Kidney glomerular epithelial cell (primary cell): ENCODE measurements at places on chromosomes 5 and 9.

DNA sequence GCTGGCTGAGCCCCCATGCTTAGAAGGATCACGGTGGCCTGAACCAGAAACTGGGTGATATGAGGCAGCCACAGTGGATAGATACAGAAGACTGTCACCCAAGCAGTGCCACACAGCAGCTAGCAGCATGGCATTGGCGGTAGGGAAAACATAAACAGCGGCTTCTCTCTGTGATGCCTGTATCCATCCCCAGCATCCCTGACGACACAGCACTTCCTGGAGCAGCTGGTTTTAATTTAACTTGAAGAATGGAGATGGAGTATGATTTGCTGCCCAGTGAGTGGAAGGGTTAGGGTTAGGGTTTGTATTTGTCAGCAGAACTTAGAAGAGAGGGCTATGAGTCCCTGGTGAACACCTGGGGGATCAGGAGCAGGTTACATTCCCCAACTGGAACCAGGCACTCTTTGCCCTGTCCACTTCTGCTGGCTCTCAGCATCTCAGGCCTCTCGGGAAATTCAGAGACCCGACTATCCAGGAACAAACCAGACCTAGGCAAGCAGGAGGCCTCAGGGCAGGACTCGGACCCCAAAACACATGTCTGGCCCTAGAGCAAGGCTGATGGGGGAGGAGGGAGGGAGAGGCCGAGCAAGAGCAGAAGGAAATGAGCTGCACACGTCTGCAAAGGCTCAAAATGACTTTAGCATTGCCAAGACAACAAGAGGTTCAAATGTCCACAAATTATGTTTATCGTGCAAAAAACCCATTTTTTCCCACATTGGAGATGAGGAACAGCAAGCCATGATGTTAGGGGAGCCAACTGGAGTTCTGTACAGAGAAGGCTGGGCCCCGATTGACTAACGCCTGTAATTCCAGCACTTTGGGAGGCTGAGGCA, 6.5 kb upstream of the GGTA1 start:
- DNase-seq = no peak

DNA sequence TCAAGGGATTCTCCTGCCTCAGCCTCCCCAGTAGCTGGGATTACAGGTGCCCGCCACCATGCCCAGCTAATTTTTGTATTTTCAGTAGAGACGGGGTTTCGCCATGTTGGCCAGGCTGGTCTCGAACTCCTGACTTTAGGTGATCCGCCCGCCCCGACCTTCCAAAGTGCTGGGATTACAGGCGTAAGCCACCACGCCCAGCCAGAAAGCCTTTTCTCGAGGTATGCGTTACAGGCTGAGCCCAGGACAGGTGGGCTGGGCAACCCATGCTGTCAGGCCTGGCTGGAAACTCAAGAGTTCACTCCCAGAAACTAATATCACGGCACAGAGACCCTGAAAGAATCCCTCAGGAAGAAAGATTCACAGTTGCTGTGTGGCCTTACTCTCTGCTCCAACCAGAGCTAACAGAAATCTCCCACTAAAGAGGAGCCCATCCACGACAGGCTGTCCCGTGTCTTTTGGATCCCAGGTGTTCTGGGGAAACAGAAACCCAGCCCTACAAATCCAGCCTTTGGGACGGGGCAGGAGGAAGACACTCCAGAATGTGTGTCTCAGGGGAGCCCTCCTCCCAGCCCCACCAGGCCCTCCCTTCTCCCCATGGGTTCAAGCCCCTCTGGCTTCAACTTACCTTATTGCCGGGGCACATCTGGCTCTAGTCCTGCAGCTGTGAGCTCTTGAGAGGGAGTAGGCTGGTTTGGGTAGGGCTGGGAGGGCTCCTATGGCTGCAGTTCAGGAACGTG, 400 bp downstream of the TIFAB start:
- no peak for DNase-seq

- DNase-seq = no peak
Measured at GRCh38 chr9:134752471-134753168, 111.0 kb downstream of the COL5A1 start.

GRCh38 chr9:91047993-91048607, 246.5 kb downstream of the SYK start:
- DNase-seq = peak; percentile 57

GRCh38 chr9:89779405-89780203, 174.8 kb downstream of the GADD45G start:
- no peak for DNase-seq

DNA sequence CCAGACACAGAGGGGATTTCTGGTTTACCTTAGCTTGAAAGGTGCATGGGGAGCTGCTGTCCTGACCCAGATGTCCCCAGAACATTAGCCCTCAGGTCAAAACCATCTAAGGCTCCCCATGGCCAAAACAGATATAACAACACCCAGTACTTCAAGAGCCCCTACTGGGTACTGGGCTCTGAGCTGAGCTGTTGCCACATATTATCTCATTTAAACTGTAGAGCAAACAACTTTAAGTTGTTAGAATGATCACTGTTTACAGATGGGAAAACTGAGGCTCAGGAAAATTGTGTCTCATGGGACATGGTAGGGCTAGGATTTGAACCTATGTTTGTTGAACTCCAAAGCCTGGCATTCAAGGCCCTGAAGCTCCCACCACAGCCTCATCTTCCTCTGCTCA, 20.6 kb upstream of the SLC25A51 start:
- no peak for DNase-seq

DNA sequence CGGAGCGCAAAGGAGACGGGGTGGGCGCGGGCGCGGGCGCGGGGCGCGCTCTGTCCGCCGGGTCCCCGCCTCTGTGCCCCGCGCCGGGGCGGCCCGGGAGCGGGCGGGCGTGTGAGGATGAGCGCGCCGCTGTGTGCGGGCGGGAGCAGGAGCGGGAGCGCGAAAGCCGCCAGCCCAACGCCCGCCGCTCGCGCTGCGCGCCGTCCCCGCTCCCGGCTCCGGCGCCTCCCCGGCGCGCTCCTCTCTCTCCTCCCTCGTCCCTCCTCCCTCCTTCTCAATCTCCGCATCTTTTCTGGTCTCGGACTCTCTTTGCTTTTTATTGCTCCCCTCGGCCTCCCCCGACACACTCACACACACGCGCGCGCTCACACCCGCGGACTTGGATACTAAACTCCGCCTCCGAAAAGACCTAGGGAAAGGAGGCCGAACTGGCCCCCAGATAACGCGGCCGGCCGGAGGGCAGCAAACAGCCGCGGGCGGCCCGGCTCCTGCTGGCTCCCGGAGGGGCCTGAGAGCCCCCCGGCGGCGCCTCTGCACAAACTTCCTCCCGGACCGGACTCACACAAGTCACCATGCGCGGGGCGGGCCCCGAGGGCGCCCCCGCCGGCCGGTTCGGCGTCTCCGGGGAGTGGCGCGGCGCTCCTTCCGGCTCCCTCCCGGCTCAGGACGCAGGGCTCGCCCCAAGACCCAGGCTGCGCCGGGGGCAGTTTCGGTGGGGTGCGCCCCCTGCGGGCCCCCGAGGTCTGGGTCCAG, at the start of gene FIBCD1:
FIBCD1 (minus strand) TSS at position 596 of the 753 bp plus-strand sequence. CDS start 640 bp downstream, outside the sequence.
- no peak for DNase-seq

DNA sequence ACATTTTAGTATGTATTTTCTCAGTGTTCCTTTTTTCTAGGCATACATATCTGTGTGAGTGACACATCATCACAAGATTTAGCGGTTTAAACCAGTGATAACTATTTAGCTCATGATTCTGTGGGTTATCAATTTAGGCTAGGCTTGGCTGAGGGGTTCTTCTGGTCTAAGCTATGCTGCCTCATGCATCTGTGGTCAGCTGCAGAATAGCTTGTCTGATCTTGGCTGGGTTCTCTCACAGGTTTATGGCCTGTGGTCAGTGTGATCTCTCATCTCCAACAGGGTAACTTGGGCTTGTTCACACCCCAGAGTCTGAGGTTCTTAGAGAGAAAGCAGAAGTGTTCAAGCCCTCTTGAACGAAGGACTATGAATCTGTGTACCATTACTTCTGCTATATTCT, 363.3 kb downstream of the KDM4C start:
- DNase-seq = no peak

- peak; percentile 9 for DNase-seq
Measured at GRCh38 chr9:120882935-120883607, 6.1 kb upstream of the PHF19 start.

GRCh38 chr5:34525761-34526160, 130.4 kb upstream of the RAI14 start:
- no peak for DNase-seq

- no peak for DNase-seq
Measured at GRCh38 chr9:91995000-91995655, 45.1 kb upstream of the ROR2 start.

DNA sequence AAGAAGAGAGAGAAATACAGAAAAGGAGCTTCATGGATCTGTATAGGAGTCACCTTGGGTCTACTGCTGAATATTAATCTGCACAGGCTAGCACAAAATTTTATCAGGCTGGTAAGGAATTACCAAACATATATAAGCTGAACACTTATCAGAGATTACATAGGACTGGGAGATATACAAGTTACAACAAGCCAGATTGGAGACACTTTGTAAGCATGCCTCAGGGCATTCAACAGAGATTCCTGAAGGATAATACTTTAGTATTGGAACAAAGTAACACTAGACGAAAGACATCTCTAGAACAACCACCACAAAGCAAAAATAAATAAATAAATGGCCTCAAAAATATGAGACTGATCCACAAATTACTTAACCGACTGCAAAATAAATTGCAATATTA, 197.8 kb downstream of the ANXA1 start:
- no peak for DNase-seq

DNA sequence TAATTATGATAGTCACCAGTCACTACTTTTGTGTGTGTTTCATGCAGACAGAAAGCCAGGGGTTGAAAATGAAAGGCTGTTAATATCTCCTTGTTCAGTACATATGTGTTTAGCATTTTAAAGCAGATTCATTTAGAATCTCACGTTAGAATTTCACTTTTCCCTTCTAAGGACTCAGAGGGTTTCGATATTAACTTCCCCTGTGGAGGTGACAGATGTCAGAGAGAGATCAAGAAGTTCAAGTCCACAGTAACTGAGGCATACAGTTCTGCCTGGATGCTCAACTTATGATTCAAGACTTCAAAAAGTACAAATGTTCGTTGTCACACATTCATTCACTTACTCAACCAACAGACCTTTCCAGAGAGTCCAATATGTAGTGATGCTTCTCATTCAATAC, 251.1 kb downstream of the EBF1 start:
- DNase-seq = no peak
